ENCODE measurements at places on chromosomes 2 and 18.
A peak's percentile ranks its signal among the peaks of the same experiment; 100 is the strongest.

GRCh38 chr2:188369365-188369764 is 77.7 kb downstream of the GULP1 start:
- peak; percentile 30 for DNase-seq

- peak; percentile 3 for DNase-seq
These were observed 318.9 kb upstream of the SYT4 start for GRCh38 chr18:43596105-43596712.

GRCh38 chr2:119246884-119247843 is 23.5 kb downstream of the STEAP3 start:
- no peak for DNase-seq

DNA sequence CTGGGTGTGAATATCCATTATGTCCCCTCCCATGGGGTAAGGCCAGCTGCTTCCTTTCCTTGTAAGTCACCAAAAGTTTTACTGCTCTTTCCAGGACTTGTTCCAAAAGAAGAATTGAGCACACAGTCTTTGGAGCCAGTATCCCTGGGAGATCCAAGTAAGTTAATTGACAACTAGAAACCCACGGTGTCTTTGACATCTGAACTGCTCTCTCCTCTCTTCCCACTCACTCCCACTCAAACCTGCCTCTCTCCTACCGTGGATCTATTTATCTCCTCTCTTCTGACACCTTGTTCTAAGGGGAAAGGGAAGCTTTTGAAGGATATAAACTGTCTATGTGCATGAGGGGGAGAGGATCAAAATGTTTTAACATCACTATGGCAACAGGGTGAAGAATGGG is 86.7 kb downstream of the VIT start:
- DNase-seq = no peak

DNA sequence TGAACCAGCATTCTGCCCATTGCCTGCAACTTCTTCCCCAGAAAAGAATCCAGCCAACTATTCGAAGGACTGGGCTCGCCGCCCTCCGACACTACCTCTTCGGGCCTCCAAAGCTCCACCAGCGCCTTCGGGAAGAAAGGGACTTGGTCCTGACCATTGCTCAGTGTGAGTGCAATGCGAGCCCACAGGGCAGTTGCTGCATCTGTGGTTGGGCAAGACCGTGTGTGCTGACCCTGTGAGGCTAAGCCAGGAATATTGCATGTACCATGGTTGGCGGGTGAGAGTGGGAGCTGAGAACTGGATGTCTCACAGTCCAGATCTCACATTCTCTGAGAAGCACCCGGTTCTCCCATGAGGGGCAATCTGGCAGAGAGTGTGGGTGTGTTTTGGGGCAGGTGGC is 16.5 kb downstream of the ELMOD3 start:
- DNase-seq = no peak

DNA sequence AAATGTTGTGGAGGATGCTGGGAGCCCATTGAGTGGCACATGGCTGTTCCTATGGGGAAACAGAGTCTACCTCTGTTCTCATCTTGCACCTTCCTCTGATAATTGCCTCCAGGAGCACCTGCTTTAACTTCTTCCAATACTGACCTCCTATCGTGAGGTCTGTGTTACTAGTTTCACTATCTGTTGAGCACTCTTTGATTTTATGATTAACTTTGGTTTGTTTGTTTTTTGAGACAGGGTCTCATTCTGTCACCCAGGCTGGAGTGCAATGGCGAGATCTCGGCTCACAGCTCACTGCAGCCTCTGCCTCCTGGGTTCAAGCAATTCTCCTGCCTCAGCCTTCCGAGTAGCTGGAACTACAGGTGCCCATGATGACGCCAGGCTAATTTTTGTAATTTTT is 12.1 kb upstream of the RFX8 start:
- no peak for DNase-seq

DNA sequence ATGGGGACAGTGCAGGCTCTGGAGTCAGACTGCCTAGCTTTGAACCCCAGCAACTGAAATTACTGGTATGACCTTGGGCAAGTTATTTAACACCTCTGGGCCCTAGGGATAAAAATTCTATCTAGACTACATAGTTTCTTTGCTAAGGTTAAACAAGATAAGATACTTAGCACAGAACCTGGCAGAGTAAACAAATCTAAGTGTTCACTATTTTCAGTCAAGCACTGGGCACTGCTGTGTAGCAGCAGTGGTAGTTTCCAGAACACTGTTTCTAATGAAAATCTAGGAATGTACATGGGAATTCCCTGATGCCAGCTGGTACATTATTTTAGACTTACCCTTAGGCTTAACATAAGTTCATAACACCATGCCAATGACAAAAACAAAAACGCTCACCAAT is 17.2 kb downstream of the CERKL start:
- no peak for DNase-seq

GRCh38 chr18:60122339-60122738 is 222.5 kb downstream of the PMAIP1 start:
- no peak for DNase-seq

DNA sequence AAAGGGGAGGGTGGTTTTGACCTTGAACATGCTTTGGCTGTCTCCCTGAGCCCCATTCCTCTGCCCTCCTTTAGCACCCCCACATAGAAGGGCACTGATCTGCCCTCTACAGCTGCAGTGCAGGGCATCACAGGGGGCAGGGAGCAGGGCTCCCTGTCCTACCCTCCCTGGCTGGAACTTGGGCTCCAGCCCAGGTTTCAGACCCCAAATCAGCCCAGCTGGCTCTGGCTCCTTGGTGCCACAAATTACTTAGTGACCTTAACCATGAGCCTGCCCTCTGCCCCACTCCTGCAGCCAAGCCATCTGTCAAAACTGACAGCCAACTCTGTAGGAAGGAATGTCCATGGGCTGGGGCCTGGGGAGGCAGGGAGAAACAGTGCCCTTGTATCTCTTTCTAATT is 105.6 kb downstream of the MAPK4 start:
- no peak for DNase-seq

- DNase-seq = no peak
These were observed 1280.6 kb upstream of the NRXN1 start for GRCh38 chr2:52312486-52312885.

GRCh38 chr18:76364282-76365259 is 130.5 kb downstream of the ZNF516 start:
- DNase-seq = no peak

DNA sequence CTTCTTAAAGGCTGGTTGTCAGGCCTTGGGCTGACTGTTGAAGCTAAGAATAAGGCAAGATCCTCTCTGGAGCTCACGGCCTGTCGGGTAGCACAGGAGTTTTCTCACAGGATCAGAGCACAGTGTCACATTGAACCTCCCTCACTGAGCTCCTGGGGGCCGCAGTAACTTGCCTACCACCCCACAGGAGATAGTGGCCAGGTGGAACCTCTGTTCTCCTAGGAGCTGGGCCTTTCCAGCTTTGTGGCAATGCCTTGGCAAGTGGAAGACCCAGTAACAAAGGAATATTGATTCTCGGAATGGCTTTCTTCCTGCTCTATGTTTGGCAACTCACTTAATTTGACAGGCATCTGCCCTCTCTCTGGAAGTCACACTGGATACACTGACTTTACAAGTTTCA is 1.2 kb upstream of the ALK start:
- DNase-seq = no peak

DNA sequence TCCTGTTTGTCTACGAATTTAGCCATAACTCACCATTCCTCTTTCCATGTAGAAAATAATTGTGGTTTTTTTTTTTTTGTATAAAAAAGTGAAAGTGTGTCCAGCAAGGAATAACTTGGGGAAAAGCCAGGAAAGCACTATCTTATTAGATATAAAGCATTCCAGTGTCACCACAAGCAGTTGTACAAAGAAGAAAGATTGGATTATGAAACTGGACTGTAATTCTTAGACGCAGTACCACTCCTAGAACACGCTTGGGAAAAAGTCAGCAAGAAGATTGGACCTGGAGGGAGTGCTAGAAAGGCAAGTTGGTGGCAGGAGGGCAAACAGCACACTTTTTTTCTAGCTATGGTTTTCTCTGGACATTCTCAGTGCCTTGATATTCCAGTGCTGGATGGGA is 186.7 kb downstream of the PARD3B start:
- no peak for DNase-seq

GRCh38 chr2:71174207-71174606 is 43.8 kb downstream of the MPHOSPH10 start:
- no peak for DNase-seq

- no peak for DNase-seq
These were observed 97.2 kb downstream of the SEPTIN10 start for GRCh38 chr2:109516445-109517117.

Measured in GM04504 (cell line).